ENCODE measurements at places on chromosomes 13 and 19. TPM values are rescaled to one million over a fixed set of nuclear protein-coding genes. Genes with fewer than 3 reads are reported as not detected.

Gene ZNF439
- 11.6 TPM for total RNA-seq

GRCh38 chr13:99871249-99871898 lies 100.2 kb downstream of the ZIC5 start:
- no peaks in the 10 kb centered on the region for H3K4me1 ChIP-seq
- no peak overlapping the region for H3K4me3 ChIP-seq
- H3K27ac ChIP-seq: no peak overlapping the region
- no peaks in the 10 kb centered on the region for H3K36me3 ChIP-seq

Gene POLR1D
- 92.1 TPM for total RNA-seq

GRCh38 chr13:21516805-21517204 lies 57.7 kb upstream of the ZDHHC20 start:
- no peaks in the 10 kb centered on the region for H3K4me1 ChIP-seq
- no peaks in the 10 kb centered on the region for H3K27me3 ChIP-seq

- DNase-seq: no peak
- H3K36me3 ChIP-seq: no peaks in the 10 kb centered on the region
- no peaks in the 10 kb centered on the region for H3K27me3 ChIP-seq
- H3K27ac ChIP-seq: no peak overlapping the region
- peaks cover 4% of the 10 kb centered on the region for H3K4me1 ChIP-seq
- no peak overlapping the region for H3K4me3 ChIP-seq
These were observed 68.8 kb upstream of the MCF2L start for GRCh38 chr13:112900226-112900600.

- DNase-seq: no peak
- no peaks in the 10 kb centered on the region for H3K4me1 ChIP-seq
- no peaks in the 10 kb centered on the region for H3K27me3 ChIP-seq
- no peak overlapping the region for H3K27ac ChIP-seq
- H3K4me3 ChIP-seq: no peak overlapping the region
These were observed 760.7 kb upstream of the PCDH9 start for GRCh38 chr13:67990868-67991267.

Gene DACH1
- 21.4 TPM for total RNA-seq

DNA sequence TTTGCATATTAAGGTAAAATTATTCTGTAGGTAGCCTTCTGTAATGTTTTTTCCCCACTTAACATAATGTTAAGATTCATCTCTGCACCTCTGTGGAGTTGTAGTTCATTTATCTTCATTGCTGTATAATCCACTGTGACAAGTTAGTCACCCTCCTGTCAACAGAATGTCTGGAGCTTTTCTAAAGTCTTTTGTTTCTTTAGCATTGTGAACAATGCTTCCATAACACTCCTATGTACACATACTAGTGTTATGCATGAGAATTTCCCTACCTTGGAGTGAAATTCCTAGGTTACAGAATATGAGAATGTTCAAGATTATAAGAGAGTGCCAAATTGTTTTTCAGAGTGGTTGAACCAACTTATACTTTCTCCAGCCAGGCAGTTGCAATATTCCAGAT lies 113.5 kb downstream of the COG6 start:
- no peak for DNase-seq
- H3K27ac ChIP-seq: no peak overlapping the region
- H3K4me1 ChIP-seq: peaks cover 8% of the 10 kb centered on the region

Gene ADM5
- total RNA-seq: 4.4 TPM

Data from Peyer's patch (tissue), 4 donors.